Retinal pigment epithelial cell (primary cell): ENCODE measurements at places on chromosomes 13 and 19.

- no peak for DNase-seq
These were observed 903.1 kb downstream of the SLITRK6 start for GRCh38 chr13:84896128-84896527.

DNA sequence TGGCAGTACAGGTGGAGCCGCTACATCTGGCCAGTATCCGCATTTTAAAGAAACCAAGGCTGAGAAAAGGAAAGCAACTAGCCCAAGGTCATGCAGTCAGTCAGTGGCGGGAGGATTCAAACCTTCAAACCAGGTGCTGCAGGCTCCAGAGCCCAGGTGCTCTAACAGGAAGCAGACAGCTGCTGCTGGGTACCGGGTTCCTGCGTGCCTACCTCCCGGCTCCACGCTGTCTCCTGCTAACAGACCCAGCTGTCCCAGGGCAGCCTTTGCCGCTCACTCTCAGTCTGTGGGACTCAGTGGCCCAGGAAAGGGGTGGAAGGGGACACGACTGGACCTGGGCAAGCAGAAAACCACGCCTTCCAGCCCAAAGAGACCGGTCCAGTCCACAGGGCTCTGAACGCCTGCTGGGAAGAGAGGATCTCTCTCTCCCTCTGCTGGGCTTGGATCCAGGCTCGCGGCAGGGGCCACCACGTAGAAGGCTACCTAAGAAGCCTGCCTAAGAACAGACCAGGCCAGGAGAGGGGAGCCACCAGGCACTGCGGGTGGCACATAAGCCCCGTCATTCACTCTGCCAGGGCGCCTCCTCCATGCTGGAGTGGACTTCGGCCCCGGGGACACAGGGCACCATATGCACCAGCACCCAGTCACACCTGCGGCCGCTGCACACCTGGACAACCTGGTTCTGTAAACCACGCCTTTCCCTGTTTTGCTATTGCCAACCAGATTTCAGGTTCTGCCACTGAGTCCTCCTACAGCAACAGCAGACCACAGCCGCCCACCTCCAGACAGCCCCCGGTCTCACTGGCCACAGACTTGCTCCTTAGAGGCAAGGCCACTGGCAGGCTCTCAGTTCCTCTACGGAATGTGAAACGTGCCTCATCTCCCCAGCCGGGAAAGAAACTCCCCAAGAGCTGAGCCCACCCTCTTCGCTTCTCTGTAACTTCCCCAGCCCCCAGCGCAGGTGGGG is 4.6 kb downstream of the DAPK3 start:
- DNase-seq = no peak

DNA sequence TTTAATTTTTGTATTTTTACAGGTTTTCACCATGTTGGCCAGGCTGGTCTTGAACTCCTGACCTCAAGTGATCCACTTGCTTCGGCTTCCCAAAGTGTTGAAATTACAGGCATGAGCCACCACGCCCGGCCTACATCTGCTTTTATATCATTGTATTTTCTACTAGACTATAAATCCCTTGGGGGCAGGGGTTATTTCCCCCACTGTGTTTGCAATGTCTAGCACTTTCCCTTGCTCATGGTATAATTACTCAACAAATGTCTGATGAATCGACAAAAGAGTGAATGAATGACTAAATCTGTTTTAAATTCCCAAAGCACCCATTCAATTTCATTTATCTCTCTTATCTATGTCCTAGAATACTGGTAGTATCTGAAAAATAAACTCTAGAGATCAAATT is 244.5 kb upstream of the CSNK1A1L start:
- DNase-seq = no peak

- peak; percentile 66 for DNase-seq
These were observed at the start of gene ZNF667 for GRCh38 chr19:56476651-56477428. Gene ZNF667 (minus strand): TSS chr19:56477345. CDS start chr19:56462370, 14,975 bp downstream.

DNA sequence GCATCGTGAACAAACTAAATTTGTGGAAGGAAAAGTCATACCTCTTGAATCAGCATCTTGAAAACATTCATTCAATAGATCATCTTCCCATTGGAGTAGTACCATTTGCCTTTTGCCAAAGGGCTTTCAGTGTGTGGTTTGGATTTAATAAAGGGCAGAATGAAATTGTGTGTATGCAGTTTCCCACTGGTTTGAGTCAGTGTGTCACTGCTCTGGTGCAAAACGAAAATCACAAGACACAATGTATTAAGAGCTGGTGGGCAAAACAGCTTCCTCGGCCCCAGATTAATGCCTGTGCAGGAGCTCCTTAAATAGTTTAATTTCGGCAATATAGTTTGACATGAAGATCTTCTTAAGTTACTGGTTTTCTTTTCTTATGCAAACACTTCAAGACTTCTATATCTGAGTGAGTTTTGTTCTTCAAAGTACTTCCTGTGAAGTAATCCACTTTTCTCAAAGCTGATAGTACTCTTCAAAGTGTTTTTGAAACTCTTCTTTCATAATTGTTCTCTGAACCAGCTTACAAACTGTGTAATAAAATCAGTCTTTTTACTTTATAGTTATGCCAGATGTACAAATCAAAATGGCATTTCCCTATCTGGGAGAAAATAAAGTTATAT is 32.1 kb downstream of the RASL11A start:
- no peak for DNase-seq

GRCh38 chr19:16160943-16161560 is 12.3 kb downstream of the CIB3 start:
- peak; percentile 38 for DNase-seq

DNA sequence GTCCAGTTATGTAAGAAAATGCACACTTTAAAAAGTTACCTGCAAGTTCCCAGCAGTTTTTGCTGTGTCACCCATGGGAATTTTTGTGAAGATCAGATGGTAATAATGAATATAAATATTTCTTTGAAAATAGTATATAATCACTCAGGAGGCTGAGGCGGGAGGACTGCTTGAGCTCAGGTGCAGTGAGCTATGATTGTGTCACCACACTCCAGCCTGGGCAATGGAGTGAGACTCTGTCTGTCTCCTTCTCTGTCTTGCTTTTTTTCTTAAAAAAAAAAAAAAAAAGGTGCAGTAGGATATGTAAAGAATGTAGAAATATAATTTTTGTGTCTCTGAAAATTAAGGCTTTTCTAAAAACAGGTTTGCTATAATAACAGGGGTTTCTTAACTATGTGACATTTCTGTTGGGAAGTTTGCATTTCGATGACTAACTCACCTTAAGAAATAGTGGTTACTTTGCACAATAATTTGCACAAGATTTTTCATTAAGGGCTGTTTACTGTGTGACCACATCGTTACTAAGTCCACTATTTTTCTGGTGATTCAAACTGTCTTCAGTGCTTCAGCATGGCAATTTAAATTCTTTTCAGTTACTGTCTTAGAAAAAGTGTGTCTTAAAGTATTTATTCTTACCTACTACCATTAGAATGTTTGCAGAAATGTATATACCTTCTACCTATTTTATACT is 37.3 kb downstream of the DNAJC3 start:
- DNase-seq = no peak

DNA sequence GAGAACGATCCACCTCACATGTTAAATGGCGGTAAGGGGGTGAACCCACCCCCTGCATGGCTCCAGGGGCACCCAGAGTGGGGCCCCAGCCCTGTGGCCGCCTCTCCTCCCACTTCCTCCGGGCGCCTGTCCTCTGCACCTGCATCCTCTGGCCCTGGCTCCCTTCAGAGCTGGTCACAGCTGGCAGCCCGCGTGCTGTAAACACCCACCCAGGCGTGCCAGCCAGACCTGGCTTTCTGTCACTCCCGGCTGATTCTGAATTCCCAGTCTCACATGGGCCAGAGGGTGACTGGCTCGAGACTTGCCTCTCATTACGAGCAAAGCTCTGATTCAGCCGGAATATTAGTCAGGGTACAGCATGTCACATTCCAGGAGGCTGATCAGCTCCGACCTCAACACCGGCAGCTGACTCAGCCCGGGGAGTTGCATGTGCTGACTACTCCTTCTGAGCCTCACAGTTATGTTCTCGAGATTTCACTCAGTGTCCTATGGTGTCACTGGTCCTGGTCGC is 75.1 kb downstream of the GNG7 start:
- peak; percentile 99 for DNase-seq

- DNase-seq = no peak
These were observed 47.1 kb downstream of the DCLK1 start for GRCh38 chr13:36084131-36084530.

- DNase-seq = no peak
These were observed 318.4 kb downstream of the DCLK1 start for GRCh38 chr13:35812736-35813135.

DNA sequence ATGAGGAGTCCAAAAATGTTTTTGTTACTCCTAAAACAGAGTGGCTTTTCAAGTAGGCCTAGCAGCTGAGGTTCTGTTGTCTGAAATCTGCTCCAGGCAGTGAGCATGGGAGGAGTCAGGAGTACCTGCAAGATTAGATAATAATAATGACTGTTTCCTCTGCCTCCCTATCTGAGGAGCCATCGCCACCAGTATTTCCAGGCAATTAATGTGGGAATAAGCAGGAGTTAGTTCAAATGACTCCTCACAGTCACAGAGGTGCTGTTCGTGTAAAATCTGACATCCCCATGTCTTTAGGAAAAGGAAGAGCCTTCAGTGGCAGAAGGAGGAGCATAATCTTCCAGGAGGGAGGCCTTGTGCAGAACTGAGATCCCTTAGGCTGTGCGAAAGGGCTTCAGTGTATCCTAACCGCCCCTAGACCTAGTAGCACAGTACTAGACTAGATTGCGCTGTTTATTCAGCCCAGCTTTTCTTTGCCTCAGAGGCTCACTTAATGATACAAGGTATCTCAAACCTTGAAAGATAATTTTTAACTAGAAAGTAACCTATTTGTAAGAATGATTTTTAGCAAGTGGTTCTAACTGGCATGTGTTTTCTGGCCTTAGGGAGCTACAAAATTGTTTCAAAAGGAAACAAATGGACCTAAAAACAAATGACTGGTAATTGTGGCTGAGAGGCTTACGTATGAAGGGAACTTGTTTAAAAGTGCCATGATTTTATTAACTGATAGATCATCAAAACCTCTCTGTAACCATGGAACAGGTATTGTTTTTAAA is 49.0 kb downstream of the FREM2 start:
- DNase-seq = no peak

GRCh38 chr13:28716511-28716910 is 2.3 kb downstream of the SLC46A3 start:
- DNase-seq = no peak

- DNase-seq = peak; percentile 99
These were observed 475.8 kb downstream of the FOXO1 start for GRCh38 chr13:40190641-40191100.
